ENCODE measurements at places on chromosomes 4 and X.

DNA sequence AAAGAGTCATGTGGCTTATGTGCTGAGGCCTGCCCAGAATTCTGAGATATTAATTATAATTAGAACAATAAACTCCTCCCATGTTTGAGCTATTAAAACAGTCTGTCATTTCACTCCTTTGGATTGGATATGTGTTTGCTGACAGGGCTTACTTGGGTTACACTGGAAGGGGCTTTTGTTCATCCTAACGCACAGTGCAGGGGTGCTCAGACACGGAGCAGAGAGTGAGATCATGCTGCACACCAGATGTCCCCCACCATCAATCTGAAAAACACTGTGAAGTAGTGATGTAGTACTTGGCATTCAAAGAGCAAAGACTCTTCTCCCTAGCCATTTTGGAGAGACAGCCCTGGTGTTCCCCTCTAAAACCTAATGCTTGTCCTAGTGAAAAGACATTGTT, 24.1 kb upstream of the SMIM10L2A start:
- no peak for DNase-seq

- DNase-seq: no peak
These were observed 188.4 kb downstream of the DHX15 start for GRCh38 chr4:24395937-24396336.

DNA sequence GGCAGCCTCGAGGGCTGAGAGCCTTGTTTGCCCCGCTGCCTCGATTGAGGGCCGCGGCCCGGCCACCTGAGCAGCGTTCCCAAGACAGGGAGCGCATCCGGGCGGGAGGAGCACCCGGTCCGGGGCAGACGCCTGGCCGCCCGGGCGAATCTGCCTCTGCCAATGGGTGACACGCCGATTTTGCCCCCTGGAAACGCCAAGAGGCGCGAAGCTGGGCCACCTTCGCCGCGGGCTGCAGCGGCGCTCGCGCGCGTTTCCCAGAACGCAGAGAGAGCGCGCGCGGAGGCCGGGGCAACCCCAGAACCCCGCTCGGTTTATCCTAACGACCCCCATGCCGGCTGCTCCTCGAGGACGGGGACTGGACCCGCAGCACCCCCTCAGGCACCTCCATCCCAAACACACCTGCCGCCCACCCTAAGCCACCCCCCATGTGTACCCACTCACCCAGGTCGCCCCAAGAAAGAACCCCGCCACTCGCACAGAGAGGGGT, 575 bp downstream of the MAP7D2 start:
- DNase-seq: no peak

DNA sequence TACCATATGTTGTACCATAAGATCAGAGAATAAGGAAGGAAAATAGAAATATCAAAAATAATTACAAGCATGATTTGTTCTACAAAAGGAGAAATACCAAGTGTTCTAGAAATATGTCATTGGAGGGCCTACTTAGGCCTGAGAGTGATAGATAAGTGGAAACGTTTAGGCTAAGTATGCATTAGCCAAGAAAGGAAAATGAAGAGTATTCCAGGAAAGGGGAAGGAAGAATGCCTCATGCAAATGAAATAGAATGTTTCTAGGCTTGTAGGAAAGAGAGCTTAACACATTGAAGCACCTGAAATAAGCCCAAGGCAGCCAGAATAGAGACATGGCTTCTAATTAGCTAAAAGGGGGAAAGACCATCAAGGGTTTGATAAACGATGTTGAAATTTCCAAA, 595.7 kb upstream of the ATOH1 start:
- no peak for DNase-seq

DNA sequence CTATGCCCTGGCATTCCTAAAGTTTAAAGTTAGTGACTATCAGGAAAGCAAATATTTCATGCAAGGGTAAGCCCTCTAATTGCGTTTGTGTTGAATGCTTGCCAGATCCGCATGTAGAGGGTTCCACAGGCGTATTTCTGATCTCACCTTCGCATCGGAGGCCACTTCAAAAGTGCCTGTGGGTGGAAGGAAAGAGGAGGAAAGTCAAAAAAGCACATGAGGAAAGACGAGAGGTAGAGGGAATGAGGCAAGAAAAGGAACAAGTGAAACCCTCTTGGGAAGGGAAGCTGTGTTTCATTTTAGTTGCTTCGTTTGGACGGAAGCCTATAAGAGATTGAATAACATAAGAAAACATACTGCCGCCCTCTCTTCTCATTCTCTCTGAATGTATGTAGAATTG, 628.8 kb downstream of the SPRY1 start:
- no peak for DNase-seq

Measured in spinal cord (tissue), 10 donors.